ENCODE measurements at places on chromosomes 13 and 19.

GRCh38 chr13:45879666-45880065 is 28.1 kb upstream of the SIAH3 start:
- DNase-seq, result no peak

DNA sequence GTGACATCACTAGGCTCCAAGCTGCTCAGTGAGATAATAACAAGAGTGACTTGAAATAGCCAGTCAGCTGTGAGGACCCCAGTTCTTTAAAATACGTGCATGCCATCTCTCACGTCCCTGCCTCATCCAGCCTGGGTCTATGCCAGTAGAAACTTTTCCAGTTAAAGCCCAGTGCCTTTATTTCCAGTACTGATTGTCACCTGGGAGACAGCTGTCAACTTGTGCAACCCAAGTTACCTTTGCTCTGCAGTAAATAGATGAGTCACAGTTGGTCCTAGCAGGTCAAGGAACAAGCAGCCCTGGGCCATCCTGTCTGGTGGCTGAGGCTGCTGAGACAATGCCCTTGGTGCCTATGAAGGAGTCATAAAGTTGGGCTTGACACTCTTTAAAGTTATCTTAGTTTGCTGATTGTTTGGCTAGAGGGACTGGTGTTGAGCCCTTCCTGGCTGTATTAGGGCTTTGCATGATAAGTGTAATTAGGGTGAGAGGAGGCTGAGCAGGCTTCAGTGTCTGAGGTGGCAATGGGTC is 228.7 kb downstream of the LACC1 start:
- no peak for DNase-seq

DNA sequence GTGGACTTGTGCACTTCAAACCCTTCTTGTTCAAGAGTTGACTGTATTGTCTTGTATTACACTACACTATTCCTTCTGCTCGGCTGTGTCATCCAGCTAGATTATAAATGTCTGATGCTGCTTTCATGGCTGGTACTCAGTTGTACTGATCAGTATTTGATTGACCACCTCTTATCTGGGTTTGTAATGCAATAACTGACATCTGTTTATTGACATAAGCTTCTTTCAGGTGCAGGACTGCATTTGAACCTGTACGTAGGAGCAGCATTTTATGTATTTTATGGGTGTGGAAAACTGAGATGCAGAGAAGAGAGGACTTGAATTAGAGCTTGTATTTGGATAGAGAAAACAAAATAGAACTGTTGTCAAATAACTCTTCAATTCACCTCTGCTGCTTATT is 309.2 kb downstream of the FGF9 start:
- DNase-seq, result no peak

DNA sequence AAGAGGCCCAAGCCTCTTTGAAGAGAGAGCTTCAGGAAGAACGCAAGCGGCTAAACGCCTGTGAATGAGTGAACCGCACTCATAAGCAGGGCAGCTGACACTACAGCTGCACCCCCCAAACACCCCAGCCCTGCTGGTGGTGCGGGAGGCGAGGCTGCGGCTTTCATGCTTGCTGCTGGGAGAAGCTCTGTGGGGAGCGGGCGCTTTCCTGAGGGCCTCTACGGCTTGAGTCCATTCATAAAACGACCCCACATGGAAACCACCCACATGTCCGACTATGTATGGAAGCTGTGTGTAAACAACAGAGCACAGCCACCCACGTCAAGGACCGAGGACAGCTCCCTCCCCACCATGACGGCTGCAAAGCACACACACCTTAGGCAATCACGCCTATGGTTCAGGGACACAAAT is 5.5 kb downstream of the AP3D1 start:
- no peak for DNase-seq

DNA sequence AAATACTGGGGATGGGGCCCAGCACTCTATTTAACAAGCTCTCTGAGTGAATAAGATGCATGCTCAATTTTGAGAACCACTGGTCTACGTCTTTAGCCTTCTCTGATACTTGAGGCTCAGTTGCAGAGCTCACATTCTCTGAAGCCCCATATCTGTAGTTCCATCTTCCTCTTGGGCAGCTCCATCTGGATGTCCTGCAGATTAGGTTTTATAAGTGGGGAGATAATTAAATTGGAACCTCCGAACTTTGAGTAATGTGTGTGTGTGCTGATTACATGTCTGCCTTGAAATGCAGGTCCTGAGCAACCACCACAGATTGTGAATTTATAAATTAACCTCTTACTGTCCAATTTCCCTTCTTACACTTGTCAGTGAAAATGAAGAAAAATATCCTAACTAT is 7.2 kb upstream of the RASL11A start:
- DNase-seq, result no peak

DNA sequence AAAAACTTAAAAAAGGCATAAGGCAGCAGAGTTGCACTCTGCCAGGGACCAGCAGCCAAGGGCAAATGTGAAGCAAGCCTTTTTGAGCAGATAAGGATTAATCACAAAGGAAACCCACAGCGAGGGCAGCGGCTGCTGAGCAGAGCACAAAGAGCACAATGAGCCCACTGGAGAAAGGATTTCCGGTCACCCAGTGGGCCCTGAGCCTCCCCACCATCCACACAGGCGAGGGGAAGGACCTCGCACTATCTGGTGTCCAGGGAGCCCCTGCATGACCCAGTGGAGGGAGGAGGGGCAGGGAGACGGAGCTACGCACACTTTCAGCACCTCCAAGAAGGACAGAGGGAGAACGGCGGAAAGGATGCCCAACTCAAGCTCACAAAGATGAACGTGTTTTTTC is 40.0 kb downstream of the COL4A1 start:
- no peak for DNase-seq

DNA sequence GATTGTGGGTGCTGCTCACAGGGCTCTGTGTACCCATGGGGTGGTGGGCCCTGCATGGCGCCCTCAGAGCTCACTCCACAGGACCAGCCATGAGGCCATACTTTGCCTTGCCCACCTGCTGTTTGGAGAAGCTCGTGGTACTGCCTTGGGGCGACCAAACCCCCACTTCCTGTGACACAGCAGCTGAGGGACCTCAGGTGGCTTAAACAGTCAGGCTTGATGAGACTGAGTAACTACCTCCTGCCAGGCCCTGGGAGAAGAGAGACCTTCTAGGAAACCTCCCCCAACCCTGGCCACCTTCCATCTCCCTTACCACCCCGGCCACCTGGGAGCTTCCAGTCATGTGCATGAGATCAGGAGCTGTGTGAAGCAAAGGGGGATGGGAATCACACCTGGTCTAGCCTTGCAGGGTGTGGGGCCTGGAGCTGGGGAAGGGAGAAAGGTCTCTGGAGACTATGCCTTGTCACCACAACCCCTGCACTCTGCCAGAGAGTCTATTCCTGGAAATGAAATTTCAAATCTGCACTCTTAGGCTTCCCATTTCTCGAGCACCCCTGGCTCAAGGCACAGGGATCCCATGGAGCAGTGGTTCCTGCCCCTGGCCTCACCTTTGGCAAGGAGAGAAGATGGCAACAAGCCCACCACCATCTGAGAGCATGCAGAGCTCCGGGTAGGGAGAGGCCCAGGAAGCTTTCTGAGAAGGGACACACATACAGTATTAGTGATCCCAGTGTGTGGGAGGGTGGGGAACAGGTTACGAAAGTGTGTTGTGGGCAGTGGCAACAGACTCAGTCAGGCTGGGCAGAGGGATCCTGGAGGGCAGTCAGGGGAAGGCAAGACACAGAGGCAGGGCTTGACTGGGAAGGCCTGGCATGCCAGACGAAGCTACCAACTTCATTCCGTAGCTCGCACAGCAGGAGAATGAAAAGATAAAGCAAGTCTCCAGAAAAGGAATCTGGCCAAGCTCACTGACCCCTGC is 125.0 kb downstream of the URI1 start:
- no peak for DNase-seq

DNA sequence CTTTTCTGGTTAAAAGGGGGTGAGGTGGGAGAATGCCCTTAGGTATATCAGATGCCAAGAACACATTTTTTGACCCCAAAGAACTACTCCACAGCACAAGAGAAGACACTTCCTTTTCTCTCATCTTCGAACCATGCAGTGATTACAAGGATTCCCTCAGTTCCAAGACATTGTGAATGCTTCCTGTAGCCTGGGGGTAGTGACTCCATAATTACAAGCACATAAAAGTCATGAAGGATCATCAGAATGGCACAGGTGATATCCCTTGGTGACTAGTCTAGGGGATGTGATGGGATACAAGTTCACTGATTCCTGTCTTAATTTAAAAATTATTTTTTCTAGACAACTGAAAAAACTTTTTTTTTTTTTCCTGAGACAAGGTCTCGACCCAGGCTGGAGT is 78.0 kb downstream of the ZC3H13 start:
- DNase-seq, result no peak

GRCh38 chr13:39189778-39190177 is 151.5 kb downstream of the NHLRC3 start:
- no peak for DNase-seq

GRCh38 chr19:29967623-29968022 is 25.6 kb downstream of the URI1 start:
- no peak for DNase-seq

DNA sequence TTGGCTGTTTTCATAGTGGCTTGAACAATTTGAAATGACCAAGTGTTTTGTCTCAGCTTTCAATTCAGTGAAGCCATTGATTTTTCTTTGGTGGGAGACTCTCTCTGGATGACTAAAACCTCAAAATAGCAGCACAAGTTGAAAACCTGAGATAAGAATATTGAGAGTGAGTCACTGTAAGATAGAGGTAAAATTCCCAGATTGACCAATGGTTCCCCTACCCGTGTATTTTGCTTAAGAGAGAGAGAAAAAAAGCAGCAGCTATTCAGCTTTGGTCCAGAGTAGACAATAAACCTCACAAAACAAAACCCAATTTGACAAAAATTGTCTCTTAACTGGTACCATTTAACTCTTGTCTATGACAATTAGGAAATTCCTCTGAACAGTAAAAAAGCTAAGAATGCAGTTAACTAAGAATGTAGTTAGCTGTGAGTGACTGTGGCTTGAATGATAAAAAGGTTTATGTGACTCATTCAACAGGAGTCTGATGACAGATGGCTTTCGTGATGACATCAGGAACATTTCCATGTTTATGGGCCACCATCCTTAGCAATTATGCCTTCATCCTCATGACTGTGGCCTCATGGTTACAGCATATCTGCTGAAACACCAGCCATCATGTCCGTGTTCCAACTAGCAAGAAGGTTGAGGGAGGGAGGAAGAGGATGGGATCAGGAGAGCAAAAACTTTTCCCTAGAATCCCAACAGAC is 356.9 kb downstream of the NDFIP2 start:
- no peak for DNase-seq

GRCh38 chr13:43094901-43095300 is 71.5 kb downstream of the DNAJC15 start:
- DNase-seq, result no peak

DNA sequence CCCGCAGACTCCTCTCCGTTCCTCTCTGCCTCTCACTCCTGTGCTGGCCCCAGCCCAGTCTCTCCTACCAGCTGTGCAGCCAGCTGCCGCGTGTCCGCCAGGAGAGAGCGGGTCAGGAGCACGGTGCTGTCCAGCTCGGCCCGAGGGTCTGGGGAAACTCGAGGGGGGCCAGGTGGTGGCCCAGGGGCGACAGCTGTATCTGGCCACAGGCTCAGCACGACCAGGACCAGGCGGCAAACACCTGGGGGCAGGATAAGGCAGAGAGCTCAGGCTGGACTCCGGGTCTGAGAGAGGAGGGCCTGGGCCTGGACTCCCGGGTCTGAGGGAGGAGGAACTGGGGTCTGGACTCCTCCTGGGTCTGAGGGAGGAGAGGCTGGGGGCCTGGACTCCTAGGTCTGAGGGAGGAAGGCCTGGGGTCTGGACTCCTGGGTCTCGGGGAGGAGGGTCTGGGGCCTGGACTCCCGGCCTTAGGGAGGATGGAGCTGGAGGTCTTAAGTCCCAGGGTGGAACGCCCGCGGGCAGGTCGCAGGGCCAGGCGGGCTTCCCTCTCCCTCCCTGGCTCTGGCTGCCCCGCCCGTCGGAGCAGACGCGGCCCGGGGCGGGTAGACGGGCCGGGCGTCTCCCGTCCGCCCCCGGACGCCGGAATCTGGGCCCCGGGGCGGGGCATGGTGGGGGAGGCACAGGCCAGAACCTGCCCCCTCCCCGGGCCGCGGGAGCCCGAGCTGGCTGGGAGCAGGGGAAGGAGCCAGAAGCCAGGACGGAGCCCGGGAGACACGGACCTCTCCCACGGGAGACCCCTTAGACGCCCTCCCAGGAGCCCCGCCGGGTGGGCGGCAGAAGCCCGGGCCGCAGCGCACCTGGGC is 1.3 kb downstream of the IL11 start:
- DNase-seq, result no peak

DNA sequence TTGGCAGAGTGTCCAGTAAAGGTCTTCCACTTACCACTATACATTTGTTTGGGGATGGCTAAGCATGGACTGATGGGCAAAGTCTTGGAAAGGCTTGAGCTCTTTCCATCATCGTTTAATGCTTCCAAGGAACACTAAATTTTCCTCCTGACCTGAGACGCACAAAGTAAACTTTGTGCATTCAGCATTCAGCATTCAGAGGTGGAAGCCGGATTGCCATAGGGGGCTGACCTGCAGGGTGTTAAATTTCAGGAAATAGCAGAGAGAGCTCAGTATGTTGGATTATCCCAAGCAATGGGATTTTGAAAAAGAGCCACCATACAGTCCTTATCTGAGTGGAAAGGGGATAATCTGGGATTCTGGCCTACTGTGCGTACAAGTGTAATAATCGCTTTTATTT is 14.0 kb downstream of the ZNF552 start:
- DNase-seq, result no peak

DNA sequence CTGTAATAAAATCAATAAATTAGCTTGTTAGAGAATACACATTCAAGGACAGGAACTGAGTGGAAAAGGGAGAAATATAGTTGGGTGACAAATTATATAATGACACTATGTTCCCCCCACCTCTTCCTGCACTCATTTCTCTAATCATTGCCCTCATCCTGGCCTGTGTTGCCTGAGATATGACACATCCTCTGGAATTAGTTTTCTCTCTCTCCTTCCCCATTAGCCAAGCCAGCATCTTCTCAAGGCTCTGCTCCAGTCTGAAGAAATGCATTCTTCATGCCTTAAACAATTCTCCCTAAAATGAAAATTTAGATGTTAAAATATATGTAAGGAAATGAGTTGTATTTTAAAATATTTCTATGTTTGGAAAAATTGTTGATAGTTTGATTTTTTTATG is 280.3 kb downstream of the POU4F1 start:
- DNase-seq, result no peak

DNA sequence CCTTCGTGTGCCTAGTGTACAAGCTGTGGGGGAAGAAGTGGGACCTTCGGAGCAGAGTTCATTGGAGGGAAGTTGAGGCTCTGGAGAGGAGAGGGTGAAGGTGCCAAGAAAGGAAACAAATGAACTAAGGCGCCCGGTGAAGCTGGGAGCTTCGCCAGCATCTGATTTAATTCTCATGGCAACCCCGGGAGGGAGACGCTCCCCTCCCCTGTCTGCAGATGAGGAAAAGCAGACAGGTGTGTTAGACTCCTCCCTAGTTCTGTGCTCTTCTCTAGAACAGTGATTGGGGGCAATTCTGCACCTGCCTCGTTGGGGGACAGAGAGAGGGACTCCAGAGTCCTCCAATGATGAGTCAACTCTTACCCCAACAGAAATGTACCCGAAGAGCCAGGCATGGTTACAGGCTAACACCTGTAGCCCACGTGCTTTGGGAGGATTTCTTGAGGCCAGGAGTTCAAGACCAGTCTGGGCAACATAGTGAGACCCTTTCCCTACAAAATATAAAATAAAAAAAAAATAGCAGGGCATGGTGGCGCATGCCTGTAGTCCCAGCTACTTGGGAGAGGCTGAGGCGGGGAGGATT is 4.2 kb downstream of the SSC5D start:
- DNase-seq, result no peak

GRCh38 chr19:17393914-17394313 is at the start of gene CCDC194:
Gene CCDC194, minus strand, starts transcription at chr19:17394196. Its CDS starts 38 bp downstream, at chr19:17394158.
- DNase-seq, result no peak

Measured in esophagus squamous epithelium (tissue), 5 donors.